ENCODE measurements at places on chromosomes 1 and 21.

DNA sequence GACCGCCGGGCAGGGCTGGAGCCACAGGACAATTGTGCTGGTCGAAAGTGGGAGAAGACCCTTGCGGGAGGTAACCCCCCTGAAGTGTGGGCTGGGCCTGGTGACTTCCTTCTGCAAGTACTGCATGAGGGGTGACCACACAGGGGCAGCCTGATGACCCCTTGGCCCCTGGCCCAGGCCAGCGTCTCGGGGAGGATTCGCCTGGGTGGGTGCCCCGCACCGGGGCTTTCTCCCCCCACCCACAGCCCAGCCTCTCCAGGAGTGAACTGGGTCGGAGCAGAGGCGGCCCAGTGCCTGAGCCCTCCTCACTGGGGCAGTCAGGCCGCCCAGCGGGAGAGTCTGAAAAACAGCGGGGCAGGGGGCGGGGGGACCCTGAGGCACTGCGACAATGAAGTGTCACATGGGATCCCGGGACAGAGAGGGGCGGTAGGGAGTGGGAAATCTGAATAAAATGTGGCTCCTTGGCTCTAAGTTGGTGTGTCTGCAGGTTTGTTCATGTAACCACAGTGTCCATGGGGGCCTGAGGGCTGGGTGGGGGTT, 1.6 kb upstream of the DNMT3L start:
- no peak for DNase-seq

DNA sequence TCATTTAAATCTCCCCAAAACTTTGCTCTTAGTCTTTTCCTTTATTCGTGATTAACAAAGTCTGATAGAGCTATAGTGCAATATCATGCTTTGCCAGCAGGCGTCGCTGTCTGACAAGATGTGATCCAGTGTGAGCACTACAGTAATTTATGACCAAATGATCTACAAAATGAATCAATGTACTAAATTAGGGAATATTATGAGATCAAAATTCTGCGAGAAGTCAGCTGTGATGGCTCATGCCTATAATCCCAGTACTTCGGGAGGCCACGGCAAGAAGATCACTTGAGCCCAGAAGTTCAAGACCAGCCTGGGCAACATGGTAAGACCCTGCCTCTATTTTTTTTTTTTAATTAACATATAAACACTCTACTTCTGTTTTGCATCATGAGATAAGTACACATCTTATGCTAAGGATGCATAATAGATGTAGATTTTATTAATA, 3.6 kb upstream of the SPSB1 start:
- peak; percentile 77 for DNase-seq

DNA sequence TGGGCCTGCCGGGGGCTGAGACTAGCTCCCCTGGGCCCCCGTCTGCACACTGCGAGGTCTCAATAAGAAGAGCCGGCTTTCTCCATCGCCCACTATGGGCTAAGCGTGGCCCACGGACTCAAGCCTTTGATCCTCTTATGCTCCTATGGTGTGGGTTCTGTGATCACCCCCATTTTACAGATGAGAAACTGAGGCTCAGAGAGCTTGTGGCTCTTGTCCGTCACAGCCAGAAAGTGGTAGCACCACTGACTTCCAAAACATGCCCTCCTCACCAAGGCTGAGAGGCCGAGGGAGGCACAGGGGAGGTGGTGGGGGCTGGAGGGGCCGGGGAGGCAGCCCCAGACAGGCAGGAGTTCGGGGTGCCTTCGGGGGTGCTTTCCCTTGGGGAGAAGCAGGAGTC, 39.0 kb upstream of the CASZ1 start:
- DNase-seq: no peak

DNA sequence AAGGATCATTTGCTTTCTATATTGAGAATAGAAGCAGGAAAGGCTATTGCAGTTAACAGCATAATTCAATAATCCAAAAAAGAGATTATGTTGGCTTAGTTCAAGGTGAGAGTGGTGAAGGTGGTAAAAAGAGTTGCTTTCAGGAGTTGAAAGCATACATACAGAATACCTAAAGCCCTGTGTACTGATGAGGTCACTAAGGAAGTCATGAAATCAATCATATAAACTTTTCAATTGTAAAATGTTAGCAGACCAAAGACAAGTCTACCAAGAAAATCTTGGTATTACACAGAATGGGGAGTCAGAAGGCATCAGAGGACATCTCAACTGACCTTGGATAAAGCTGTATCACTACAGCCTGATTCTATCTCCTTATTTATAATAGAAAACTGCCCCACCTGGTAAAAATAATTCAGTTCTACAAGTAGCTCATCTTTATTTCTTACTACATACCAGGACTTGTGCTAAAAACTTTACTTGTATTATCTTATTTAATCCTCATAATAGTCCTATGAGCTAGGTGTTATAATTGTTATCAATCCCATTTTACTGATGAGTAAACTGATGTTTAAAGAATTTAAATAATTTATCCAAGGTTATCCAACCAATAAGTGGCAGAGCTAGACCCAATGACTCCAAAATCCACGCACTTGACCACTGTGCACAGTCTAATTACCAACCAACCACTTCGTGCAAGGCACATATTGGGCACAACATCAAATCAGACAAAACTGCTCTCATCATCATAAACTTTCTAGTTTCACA, 40.9 kb downstream of the TUT4 start:
- DNase-seq: no peak

DNA sequence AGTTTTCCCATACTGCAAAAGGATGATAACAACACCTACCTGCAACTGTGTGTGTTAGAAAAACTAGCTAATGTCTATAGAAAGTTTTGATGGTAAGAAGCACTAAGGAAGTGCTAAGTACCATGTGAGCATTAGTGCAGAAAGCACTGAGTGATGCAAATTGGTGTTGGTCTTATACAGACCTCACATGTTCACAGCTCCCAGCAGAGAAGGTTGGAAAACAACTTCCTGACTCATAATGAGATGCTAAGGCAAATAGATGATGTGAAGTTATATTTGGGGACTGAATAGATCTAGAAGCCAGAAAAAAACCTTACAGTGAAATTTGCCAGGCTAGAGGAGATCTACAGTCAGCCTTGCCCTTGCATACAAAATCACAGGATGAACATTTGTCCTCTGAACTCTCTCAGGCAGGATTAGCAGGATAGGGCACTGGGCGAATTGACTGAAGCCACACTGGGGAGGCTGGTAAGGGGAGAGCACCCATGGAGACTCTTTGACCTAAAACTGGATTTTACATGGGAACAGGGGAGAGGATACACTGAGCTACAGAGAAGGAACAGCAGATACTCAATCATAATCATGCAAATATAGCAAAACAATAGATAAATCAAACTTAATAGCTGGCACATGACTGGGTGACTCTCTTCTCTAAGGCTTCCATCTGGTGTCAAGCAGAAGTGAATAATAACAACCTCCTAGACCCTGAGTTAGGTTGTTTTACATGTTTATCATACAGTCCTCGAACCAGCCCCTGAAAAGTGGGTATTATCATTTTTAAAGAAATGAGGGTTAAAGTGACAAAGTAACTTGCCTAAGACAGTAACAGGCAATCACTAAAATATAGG, 61.3 kb downstream of the ASTN1 start:
- no peak for DNase-seq

DNA sequence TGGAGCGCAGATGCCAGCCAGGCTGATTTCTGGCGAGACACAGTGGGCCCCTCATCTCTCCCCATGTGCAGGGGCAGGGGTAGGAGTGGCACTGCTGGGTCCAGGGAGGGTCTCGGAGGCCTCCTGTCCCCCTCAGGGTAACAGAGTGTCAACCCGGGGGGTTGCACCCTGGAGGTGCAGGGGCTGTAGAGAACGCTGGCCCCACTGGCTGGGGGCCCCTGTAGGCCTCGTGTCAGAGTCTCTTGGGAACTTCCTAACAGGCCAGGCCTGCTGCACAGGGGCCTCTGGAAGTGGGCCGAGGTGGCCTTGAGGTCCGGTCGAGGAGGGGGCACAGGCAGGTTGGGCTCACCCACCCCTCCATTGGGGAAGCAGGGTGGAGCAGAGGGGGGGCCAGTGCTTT, 38.9 kb upstream of the AJAP1 start:
- no peak for DNase-seq

DNA sequence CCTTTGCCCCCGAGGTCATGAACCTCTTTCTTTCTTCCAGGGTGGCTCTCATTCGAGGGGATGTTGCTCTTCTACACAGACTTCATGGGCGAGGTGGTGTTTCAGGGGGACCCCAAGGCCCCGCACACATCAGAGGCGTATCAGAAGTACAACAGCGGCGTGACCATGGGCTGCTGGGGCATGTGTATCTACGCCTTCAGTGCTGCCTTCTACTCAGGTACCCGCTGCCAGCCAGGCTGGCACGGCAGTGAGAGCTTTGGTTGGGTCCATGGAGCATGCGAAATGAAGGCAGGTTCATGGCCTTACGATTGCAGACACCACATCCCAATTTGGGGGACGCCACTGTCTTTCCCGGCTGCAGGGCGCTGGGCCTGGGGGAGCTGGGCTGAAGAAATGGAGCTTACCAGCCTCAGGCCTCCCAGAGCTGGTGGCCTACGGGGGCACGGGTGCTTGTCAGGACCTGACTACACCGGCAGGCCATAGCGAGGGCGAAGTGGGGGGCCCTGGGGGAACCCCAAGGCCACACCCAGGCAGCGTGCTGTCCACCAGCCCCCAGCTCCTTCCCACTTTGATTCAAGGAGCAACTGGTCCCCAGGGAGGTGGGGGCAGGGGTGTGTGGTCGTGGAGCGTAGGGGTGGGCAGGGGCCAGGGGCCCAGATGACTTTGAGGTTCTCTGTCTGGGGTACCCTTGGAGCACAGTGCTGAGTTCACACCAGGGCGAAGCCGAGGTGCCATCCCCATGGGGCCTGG, 20.0 kb downstream of the SLC45A1 start:
- DNase-seq: no peak

DNA sequence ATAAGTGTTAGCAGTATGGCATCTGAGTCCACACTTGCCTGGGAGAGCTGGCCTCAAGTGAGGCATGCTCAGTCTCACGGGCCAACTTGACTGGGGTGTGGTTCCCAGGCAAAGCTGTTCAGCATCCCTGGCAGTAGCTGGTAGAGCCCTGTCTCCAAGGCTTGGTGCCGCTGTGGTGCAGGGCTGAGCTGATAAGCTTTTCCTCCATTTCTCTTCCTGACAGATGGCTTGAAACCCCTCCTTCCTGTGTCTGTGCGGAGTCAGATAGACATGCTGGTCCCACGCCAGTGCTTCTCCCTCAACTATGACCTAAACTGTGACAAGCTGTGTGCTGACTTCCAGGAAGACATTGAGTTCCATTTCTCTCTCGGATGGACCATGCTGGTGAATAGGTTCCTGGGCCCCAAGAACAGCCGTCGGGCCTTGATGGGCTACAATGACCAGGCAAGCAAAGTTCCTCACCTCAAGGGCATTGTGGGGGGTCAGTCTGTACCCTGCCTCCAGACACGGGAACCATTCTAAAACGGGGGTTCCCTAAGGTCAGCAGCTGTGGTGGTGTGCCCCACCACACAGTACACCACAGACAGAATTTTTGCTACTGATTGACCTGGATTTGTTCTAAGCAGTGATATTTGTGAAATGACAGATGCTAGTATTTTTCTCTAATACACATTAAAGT, 13.7 kb upstream of the MIIP start:
- no peak for DNase-seq

DNA sequence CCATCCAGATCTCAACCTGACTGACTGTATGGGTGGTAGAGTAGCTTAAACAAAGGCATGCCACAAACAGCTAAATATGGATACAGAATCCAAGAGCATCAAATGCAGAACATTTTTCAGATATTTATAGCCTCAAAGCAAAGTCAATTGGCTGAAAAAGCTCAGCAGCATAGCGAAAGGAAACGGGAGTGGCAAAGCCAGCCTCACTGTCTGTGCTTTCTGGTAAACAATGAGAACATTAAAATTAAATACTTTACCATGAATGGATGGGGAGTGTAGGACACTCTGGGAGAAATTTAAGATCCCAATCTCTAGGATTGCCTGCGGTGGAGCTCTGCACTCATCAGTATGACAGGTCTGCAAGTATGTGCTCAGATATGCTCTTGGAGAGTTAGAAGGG, 4.4 kb downstream of the RASAL2 start:
- DNase-seq: no peak

- no peak for DNase-seq
Observed at GRCh38 chr1:34975338-34975737, 9.8 kb downstream of the TMEM35B start.

- DNase-seq: no peak
Observed at GRCh38 chr1:240217403-240217802, 125.7 kb downstream of the FMN2 start.

DNA sequence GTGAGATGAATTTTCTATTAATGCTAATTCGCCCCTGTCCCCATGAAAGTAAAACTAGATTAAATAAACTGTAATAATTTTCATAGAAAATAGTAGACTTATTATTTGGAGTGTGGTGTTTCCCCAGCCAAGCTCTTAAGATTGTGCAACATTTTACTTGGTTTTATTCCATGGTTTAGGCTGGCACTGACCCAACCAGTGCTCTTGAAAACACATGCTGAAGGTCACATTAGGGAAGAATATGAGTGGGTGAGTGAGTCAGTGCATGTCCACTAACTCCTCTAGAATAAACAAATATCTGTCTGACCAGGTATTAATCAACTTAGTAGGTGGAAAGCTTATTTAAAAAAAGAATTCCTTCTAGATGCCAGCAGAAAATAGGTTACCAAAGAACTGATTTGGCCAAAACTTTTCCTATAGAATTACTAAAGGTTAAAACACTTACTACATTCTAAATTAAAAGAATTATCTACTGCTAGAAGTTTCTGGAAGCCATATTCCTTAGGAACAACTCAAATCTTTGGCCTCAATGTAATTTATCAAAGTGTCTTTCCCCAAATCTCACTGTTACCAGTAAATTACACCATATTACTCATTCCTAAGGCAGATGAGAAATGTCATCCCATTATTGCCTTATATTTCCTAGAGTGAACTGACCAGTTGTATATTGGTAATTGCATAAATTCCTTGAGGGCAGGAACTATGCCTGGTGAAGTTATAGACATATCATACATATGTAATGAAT, 89.7 kb upstream of the RGS1 start:
- no peak for DNase-seq

- no peak for DNase-seq
Observed at GRCh38 chr1:196380316-196380715, 227.9 kb downstream of the KCNT2 start.

DNA sequence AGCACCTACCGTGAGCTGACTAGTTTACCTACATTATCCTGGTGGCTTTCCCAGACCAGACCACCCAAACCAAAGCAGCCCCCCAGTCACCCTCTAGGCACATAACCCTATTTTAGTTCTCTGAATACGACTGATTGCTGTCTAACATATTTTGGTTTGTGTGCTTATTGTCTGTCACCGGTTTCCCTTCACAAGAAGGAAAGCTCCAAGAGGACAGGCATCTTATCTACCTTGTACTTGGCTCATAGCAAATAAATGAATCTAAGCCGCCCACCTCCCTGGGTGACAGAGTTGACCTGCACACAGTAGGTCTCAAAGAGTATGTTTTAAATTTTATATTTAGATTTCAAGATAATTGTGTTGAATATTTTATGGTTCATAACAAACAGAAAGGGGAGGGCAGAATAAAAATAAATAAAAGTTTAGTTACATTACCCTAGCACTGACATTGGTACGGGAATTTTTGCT, 904 bp upstream of the PRDX6 start:
- DNase-seq: no peak

Data from NCI-H187 (cell line).